ENCODE measurements at places on chromosomes 5 and 9. TPM values are rescaled to one million over a fixed set of nuclear protein-coding genes. Genes with fewer than 3 reads are reported as not detected.

- peak overlapping the region; percentile 99 for H3K27ac ChIP-seq
Observed at GRCh38 chr5:172905346-172906140, 53.7 kb upstream of the RPL26L1 start.

GRCh38 chr5:139738193-139739149, 57.1 kb upstream of the PSD2 start:
- H3K27me3 ChIP-seq, result no peaks in the 10 kb centered on the region
- peaks cover 9% of the 10 kb centered on the region for H3K4me1 ChIP-seq
- H3K36me3 ChIP-seq, result no peaks in the 10 kb centered on the region
- H3K4me3 ChIP-seq, result no peak overlapping the region
- H3K27ac ChIP-seq, result no peak overlapping the region

- peaks cover 30% of the 10 kb centered on the region for H3K4me1 ChIP-seq
- H3K4me3 ChIP-seq, result no peak overlapping the region
- H3K27ac ChIP-seq, result peak overlapping the region; percentile 68
- H3K27me3 ChIP-seq, result no peaks in the 10 kb centered on the region
Observed at GRCh38 chr5:65062469-65063083, 293.8 kb downstream of the CWC27 start.

- H3K27me3 ChIP-seq, result no peaks in the 10 kb centered on the region
- H3K36me3 ChIP-seq, result no peaks in the 10 kb centered on the region
Observed at GRCh38 chr9:88604836-88605511, 70.0 kb downstream of the NXNL2 start.

GRCh38 chr9:12271421-12271891, 421.7 kb upstream of the TYRP1 start:
- no peak overlapping the region for H3K4me3 ChIP-seq
- no peaks in the 10 kb centered on the region for H3K36me3 ChIP-seq
- H3K27ac ChIP-seq, result no peak overlapping the region
- H3K27me3 ChIP-seq, result no peaks in the 10 kb centered on the region
- no peaks in the 10 kb centered on the region for H3K4me1 ChIP-seq

DNA sequence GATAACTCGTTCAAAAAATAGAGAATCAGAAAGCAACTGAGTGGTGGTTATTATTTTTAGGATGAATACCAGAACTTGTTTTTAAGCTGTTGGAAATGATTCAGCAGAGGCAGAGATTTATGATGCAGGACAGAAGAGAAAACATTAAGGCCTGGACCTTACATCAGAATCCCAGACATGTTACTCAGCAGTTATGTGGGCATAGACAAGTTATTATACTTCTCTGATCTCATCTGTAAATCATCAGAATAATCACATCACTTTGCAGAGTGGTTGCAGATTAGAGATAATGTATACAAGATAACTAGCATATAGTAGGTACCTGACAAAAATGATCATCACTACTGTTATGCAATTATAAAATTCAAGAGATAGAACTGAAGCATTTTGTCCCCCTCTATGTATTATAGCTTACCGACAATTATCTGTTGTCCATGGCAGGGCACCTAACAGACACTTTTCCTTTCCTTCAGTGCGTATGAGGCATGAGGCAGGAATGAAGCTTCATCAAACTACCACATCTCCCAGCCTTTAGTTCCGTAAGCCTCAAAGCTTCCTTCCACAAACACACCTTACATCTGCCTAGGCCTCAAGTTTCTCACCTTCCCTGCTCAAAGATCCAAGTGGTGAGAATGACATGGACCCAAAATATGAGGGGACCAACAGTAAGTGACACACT, 165.9 kb downstream of the DENND1A start:
- peaks cover 17% of the 10 kb centered on the region for H3K4me1 ChIP-seq
- H3K36me3 ChIP-seq, result no peaks in the 10 kb centered on the region
- no peak for DNase-seq

DNA sequence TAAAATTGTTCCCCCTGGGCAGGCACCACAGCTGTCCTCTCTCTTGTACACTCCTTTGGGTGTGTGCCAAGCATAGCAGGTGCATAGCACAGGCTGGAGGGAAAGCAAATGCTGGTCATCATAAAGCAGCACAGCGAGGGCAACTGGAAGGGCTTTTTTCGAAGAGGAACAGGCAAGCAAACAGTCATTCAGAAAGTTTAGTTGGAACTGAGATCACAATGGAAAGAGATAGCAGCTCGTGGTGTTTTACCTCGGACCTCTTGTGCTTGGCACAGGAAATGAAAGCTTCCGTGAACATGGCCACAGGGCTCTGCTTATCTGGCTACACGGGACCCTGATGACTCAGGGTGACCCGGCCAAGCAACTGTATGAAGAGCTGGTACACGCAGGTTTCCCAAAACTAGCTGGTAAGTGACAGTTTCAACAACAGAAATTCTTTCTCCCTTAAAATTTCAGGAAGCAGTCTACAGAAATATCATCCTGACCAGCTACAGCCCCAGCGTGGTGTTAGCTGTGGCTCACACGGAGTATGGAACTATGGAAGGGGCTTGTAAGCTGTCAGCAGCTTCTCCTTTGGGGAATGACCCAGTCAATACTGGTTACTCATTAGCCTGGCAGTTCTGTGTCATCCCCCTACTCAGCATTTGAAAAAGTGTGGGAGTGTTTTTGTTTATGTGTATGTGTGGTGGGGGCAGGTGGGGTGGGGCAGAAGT, 48.1 kb downstream of the POC5 start:
- H3K27ac ChIP-seq, result peak overlapping the region; percentile 75
- H3K4me1 ChIP-seq, result peaks cover 13% of the 10 kb centered on the region
- no peaks in the 10 kb centered on the region for H3K36me3 ChIP-seq
- peak; percentile 52 for DNase-seq
- H3K27me3 ChIP-seq, result no peaks in the 10 kb centered on the region

GRCh38 chr9:69871118-69871834, 50.7 kb downstream of the CFAP95 start:
- no peak for DNase-seq
- no peak overlapping the region for H3K4me3 ChIP-seq
- no peaks in the 10 kb centered on the region for H3K27me3 ChIP-seq
- no peaks in the 10 kb centered on the region for H3K36me3 ChIP-seq
- H3K4me1 ChIP-seq, result no peaks in the 10 kb centered on the region
- no peak overlapping the region for H3K27ac ChIP-seq

The ARID3C gene
- polyA plus RNA-seq, result not detected

The SHC3 gene
- polyA plus RNA-seq, result 1.5 TPM

The LRRC14B gene
- polyA plus RNA-seq, result not detected
